T-helper 2 cell treated with Interferon-gamma antibody and Interleukin-4, amounts not matched to agents 5 μg/mL and 100 μg/mL, for 36 hours (primary cell): ENCODE measurements at places on chromosomes 6 and 20.

DNA sequence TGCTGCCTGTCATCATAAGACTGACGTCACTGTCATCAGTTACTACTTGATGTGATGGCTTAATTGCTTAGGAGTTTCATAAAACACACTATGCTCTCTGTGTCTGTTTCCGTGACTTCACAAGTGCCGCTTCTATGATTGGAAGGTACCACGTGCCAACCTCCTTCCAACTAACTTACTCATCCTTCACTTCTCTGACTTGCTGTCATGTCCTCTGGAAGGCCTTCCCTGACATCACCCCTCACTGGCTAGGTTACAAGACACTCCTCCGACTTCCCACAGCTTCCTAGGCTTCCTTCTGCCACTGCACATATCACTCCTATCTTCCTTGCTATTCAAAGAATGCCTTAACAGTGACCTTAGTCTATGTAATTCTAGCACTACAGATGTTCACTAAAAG lies 20.4 kb downstream of the SERINC3 start:
- DNase-seq: no peak

GRCh38 chr6:161370880-161371279 lies 97.0 kb upstream of the AGPAT4 start:
- DNase-seq: peak; percentile 45

GRCh38 chr20:49853640-49854039 lies 41.0 kb downstream of the SLC9A8 start:
- no peak for DNase-seq

DNA sequence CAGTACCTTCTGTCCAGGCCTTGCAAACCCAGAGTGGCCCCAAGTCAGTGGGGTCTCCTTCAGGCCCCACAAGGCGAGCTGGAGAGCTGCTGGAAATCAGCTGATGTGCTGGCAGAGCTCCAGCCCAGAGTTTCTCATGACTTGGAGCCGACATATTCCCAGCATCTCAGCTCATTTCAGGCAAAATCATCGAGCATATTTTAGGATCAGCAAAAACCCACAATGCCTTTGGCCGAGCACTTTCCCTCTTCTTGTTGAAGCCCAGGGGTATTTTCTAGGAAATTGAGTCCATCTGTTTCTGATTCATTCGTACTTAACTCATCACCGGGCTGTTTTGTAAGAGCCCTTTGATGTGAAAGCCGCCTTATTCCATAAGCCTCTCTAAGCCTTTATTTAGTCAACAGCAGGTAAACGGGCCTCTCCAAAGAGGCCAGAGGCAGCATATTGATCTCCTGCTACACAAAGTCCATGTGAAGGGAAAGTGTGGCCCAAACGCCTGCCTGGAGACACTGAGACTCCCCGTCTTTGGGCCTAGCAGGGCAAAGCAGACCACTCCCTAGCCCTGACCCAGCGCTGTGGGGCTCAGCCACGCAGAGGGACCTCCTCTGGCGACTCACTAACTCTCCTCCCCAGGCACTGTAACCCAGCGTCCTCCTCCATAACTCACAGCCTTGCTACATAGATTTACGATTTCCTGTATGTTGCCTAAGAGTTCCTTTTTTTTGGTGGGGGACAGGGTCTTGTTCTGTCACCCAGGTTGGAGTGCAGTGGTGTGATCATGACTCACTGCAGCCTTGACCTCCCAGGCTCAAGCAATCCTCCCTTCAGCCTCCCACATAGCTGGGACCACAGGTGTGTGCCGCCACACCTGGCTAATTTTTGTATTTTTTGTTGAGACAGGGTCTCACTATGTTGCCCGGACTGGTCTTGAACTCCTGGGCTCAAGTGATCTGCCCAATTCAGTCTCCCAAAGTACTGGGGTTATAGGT lies 12.1 kb upstream of the C20orf203 start:
- no peak for DNase-seq

GRCh38 chr20:17463711-17464110 lies 67.5 kb downstream of the BFSP1 start:
- no peak for DNase-seq

DNA sequence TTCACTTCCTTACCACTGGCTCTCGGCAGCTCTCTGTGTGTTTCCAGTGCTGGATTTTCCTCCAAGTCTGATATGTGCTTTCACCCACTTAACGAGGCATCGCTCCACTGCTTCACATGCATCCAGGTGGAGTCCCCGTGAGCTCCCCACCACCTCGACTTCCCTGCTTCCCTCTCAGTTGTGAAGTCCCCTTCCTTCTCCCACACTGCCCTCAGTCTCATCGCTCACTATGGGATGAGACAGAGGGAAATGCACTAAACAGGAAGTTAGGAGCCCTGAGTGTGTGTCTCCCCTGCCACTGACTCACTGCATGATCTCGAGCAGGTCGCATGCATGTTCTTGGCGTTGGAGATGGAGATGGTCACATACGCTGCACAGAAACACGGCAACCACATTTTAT lies 84.0 kb downstream of the MTHFD1L start:
- no peak for DNase-seq

- no peak for DNase-seq
These were observed 10.7 kb downstream of the DLL1 start for GRCh38 chr6:170279977-170280688.

GRCh38 chr20:63116412-63117106 lies 99.4 kb downstream of the YTHDF1 start:
- DNase-seq: no peak

GRCh38 chr6:139253656-139254055 lies 38.1 kb downstream of the TXLNB start:
- no peak for DNase-seq

GRCh38 chr6:26336355-26337198 lies 28.4 kb upstream of the BTN3A2 start:
- no peak for DNase-seq

- DNase-seq: no peak
These were observed 99.0 kb downstream of the GMPR start for GRCh38 chr6:16337295-16337975.

GRCh38 chr20:35539756-35540212 lies 2.1 kb upstream of the ERGIC3 start:
- peak; percentile 20 for DNase-seq

DNA sequence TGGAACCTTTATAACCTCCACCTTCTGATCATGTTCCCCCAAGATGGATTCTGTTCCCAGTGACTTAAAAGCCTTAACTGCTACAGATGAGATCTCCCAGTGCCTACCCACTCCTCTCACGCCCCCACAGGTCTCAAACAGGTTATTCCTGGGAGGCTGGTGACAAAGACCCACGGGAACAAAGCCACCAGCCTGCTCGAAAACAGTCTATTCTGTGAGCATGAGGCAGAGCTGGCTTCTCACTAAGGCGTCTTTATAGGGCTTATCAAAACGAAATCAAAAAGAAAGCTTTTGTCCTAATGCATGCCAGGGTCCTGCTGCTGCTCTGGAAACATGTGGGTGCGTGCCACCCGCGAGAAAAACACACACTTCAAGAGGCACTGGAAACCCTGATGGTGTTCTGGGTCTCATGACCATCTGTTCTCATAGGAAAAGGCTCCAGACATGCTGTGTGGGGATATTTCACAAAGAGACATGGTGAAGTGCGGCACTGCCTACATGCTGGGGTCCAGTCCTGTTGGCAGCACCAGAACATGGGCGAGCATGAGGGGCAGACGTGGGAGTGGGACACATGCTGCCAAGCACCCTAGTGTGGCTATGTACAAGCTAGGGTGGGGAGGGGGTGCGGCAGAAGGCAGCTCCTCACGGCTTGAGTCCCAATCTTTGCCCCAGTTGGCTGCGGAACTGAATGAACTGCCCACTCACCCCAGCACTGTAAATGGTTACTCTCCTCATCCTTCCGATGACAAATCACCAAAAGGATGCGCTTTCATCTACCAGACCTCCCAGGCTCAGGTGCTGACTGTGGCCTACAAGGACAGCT lies 2.1 kb downstream of the FKBP1A start:
- peak; percentile 16 for DNase-seq

DNA sequence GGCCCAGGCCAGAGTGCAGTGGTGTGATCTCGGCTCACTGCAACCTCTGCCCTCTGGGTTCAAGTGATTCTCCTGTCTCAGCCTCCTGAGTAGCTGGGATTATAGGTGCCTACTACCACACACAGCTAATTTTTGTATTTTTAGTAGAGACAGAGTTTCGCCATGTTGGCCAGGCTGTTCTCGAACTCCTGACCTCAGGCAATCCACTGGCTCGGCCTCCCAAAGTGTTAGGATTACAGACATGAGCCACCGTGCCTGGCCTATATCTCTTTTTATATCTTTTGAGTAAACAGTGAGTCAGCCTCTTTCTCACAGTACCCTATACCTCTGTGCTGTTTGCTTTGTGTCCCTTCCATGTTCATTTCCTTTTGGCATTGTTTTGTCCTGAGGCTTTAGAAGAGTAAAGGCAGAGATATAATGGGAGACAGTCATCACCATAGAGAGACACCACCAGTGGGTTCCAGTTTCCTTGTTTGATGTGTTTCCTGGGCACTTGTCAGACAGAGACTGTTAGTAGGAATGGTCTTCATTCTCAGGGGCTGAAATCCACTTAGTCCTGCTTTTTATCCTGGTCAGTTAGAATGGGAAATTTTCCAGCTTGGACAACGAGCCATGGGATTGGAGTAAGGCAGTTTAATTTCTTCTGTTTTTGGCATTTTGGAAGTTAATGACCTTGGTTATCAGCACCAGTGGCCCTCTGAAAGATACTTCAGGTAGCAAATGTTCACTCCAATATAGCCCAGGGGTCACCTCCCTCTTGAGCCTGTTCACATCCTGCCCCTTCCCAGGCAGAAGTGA lies 32.2 kb upstream of the ASXL1 start:
- DNase-seq: no peak

- DNase-seq: no peak
These were observed 4.3 kb downstream of the FAM217A start for GRCh38 chr6:4074478-4075235.

- no peak for DNase-seq
These were observed 141.5 kb downstream of the GMDS start for GRCh38 chr6:2103765-2104523.

DNA sequence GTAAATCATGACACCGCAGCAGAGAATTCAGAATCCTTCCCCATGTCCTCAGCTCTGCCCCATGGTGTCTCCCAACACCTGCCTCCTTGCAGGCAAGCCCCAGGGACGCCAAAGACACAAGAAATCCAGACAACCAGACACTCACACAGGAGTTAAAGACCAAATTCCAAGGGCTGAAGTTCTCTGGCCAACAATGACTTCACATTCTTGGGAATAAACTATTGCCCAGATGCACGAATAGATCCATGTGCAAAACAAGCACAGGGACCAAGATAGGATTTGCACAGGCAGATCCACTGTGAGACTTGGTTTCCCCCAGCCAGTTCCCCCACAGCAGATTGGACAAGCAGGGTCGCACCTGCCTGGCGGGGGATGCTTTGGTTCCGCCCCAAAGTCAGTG lies 246.7 kb downstream of the SOD2 start:
- DNase-seq: no peak

DNA sequence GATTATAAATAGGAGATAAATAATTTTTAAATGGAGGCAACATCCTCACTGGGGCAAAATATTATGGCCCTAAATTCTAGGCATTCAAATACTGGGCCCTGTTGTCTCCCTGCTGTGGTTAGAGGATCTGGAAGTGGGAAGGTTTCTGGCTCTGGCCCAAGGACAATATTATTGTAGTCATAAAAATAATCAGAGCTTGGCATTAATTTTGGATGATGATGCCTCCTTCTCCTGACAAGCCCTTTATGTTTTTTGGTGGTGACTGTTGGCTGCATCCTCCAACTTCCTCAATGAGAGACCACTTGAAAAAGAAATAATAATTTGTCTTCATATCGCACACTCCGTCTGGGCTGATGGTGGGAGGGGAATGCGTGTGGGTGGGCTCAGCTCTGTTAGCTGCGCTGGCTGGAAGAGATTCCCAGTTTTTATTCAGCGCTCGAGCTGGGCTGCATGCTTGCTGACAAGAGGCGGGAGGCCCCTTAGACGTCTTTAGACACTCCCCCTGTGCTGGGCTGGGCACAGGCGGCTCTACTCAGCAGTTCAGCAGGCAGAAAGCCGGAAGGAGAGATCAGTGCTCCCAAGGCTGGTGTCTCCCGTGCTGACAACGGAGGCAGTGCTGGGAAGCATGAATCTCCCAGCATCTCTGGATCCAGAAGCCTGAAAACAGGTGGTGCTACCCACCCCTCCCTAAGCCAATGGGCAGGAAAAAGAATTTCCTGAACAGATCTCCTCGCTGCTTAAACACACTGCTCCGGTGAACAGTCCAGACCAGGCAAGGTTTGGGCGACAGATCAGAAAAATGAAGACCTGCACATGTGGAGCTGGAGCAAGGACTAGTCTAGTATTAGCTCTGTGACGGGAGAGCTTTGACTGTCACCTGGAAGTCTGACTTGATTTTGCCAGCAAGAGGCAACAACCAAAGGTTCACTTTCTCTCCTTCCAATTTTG lies 97.7 kb downstream of the SYCP2 start:
- no peak for DNase-seq

DNA sequence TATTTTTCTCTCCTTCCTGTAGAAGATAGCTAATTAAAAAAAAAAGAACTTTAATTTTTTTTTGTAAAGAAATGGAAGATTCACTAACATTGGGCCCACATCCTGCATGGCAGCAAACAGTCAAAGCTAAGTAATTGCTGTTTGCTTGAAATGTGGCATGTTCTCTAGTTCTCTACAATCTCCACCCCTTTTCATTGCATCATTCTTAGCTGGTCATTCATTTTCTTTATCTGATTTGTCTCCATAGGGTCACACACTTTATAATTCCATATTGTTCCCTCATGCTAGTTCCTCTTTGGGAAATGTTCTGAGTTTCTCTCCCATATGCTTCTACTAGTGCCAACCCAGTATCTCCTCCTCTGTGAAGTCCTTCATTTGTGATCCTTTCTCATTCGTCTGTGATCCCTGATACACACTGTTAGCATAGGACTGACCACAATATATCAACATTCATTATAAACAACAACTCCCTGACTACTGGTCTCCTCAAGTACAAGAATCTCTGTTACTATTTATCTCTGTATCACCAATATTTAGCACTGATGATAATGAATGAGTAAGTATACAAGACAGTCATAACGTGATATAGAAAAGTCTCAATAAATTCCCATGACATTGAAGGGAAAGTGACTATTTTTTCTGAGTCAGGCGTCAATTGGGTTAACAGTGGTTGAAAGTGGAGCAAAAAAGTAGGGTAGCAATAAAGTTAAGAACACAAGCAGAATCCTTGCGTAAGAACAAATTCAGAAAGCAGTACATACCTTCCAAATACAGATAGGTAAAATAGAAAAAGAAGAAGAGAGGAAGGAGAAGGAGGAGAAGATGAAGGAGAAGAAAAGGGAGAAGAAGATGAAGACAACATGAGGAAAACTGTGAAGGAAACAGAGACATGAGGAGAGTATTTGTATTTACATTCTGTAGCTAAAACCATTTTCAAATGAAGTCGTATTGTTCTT lies 33.2 kb upstream of the MYB start:
- no peak for DNase-seq

- DNase-seq: peak; percentile 77
These were observed at the start of gene RBM38 for GRCh38 chr20:57390604-57391438. TSS of gene RBM38 (plus strand) at chr20:57391396. CDS start at chr20:57391582, 186 bp downstream.
